ENCODE measurements at places on chromosomes 7 and 10.

- H3K4me3 ChIP-seq = no peak overlapping the region
- H3K27me3 ChIP-seq = no peaks in the 10 kb centered on the region
- no peaks in the 10 kb centered on the region for H3K36me3 ChIP-seq
- no peak overlapping the region for H3K27ac ChIP-seq
Measured at GRCh38 chr7:20558963-20559716, 56.3 kb upstream of the ABCB5 start.

DNA sequence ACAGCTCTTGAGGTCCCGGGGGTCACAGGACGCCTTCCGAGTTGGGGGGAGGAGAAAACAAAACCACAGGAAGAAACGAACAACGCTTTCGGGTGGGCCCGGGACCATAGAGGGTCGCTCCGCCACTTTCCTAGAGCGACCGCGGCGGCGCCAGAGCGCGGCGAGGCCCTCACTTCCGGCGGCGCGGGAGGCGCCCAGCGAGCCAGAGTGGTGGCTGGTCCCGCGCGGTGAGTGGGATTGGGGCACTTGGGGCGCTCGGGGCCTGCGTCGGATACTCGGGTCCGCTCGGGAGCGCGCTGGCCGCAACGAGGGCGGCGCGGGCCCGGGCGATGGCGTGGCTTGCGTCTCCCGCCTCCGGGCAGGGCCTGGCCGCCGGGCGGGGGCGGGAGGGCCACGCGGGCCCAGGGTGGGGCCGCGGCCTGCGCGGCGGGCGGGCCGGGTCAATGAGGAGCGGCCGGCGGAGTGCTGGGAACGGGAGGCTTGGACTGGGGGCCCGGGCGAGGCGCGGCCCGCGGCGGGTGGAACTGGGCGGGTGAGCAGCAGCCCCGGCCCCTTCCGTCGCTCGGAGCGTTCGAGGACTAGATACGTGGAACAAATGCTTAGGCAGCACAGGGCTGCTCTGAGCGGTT is at the start of gene ZNF22:
Gene ZNF22 (plus strand): TSS at position 172 of the 629 bp plus-strand sequence. CDS start 2,446 bp downstream, outside the sequence.
- peak within 1 kb of the TSS; percentile 99 for H3K27ac ChIP-seq
- H3K4me1 ChIP-seq = peaks cover 33% of the 10 kb centered on the region
- H3K27me3 ChIP-seq = no peaks in the 10 kb centered on the region
- H3K36me3 ChIP-seq = peaks cover 17% of the 10 kb centered on the region

- no peak overlapping the region for H3K27ac ChIP-seq
- H3K27me3 ChIP-seq = no peaks in the 10 kb centered on the region
- peaks cover 1% of the 10 kb centered on the region for H3K4me1 ChIP-seq
- no peak overlapping the region for H3K4me3 ChIP-seq
Measured at GRCh38 chr7:34675749-34676374, 17.8 kb downstream of the NPSR1 start.

- no peak overlapping the region for H3K4me3 ChIP-seq
- DNase-seq = no peak
- H3K4me1 ChIP-seq = no peaks in the 10 kb centered on the region
- no peak overlapping the region for H3K27ac ChIP-seq
- no peaks in the 10 kb centered on the region for H3K27me3 ChIP-seq
- H3K36me3 ChIP-seq = peaks cover 1% of the 10 kb centered on the region
Measured at GRCh38 chr10:132926070-132926469, 16.3 kb downstream of the CFAP46 start.

DNA sequence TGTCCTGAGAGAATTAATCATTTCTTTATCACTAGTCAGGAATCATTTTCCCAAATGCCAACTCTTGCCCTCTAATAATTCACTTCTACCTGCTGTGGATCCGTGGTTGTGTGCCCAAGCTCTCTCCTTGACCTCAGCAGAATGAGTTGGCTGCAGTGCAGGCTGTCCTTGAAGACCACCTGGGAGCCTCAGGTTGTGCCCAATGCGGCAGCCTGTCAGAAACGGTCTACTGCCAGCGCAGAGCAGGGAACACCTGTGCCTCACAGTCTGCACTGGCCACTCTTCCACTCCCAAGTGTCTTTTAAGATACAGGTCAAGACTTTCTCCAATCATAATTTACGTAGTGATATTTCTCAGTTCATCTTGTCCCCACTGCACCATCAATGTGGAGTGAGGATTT is 246.0 kb upstream of the PHF14 start:
- H3K36me3 ChIP-seq = no peaks in the 10 kb centered on the region
- H3K27me3 ChIP-seq = no peaks in the 10 kb centered on the region
- H3K4me1 ChIP-seq = no peaks in the 10 kb centered on the region
- DNase-seq = no peak
- H3K4me3 ChIP-seq = no peak overlapping the region

- H3K4me1 ChIP-seq = peaks cover 20% of the 10 kb centered on the region
- no peak overlapping the region for H3K4me3 ChIP-seq
- H3K36me3 ChIP-seq = peaks cover 16% of the 10 kb centered on the region
- no peaks in the 10 kb centered on the region for H3K27me3 ChIP-seq
- H3K27ac ChIP-seq = no peak overlapping the region
Measured at GRCh38 chr7:80847027-80847426, 71.8 kb downstream of the SEMA3C start.

DNA sequence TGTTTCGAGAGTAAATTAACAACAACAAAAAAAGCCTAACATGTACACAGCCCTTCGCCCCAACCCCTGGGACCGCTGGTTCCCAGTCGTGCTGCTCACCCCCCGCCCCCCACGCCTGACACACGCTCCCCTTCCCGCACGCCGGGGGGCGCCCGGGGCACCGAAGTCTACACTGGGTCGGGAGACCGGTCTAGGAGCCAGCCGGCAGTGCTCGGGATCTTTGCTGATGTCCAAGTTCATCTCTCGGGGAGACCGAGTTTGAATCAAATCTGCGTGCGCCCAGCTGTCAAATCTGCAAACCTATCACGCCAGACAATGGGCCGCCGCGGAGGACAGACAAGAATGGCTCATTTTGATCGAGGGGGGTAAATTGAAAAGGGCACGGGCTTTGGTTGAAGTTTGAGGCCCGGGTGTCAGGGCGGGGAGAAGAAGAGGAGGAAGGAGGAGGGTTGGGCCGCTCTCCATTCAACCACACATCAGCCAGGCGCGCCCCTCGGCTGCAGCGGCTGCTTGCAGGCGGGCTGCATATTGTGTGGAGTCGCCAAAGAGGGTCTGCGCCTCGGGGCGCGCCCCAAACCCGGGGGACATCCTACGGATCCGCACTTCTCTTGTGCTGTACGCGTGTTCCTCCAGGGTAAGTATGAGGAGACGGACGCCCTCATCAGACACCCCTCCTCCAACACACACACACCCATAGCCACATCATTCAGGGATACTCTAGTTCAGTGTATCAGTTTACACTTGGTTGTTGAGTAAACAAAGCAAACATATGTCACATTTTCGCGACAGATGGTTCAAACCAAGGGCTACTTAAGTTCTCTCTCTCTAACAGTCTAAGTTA is 1.3 kb upstream of the GFRA1 start:
- H3K36me3 ChIP-seq = no peaks in the 10 kb centered on the region
- peak overlapping the region; percentile 58 for H3K27ac ChIP-seq
- peak overlapping the region; percentile 79 for H3K4me3 ChIP-seq
- peaks cover 11% of the 10 kb centered on the region for H3K4me1 ChIP-seq

DNA sequence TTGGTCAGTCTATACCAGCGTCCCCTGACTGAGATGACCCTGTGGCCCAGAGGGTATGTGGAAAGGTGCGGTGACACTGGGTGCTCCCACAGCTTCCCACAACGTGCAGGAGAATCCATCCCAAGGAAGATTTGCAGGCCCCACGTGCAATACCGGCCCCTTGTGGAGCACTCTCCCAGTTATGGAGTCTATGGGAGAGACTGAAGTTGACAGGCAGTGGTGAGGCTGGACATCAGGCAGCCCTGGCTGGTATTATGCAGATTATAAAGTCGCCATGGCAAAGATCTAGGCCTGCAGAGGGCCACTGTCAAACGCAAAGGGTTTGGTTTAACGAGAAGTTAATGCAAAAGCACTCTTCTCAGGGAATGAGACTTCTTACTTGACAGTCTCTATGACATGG is 434.7 kb upstream of the C7orf33 start:
- no peak overlapping the region for H3K27ac ChIP-seq
- H3K36me3 ChIP-seq = no peaks in the 10 kb centered on the region

GRCh38 chr7:125529249-125529648 is 599.6 kb upstream of the POT1 start:
- DNase-seq = no peak
- no peak overlapping the region for H3K4me3 ChIP-seq
- H3K4me1 ChIP-seq = peaks cover 14% of the 10 kb centered on the region
- no peaks in the 10 kb centered on the region for H3K36me3 ChIP-seq
- no peak overlapping the region for H3K27ac ChIP-seq
- no peaks in the 10 kb centered on the region for H3K27me3 ChIP-seq

GRCh38 chr7:7565746-7566650 is 686 bp upstream of the MIOS start:
- H3K4me3 ChIP-seq = no peak overlapping the region
- H3K4me1 ChIP-seq = peaks cover 32% of the 10 kb centered on the region
- H3K27ac ChIP-seq = no peak overlapping the region
- no peaks in the 10 kb centered on the region for H3K27me3 ChIP-seq
- peaks cover 30% of the 10 kb centered on the region for H3K36me3 ChIP-seq

All from progenitor cell of endocrine pancreas (in vitro differentiated cells).